ENCODE measurements at places on chromosomes 11 and 22.
A peak's percentile ranks its signal among the peaks of the same experiment; 100 is the strongest.

GRCh38 chr22:48649031-48649430 lies 1178.6 kb downstream of the BRD1 start:
- no peak for DNase-seq

GRCh38 chr22:32411402-32411801 lies 645 bp downstream of the RTCB start:
- DNase-seq = no peak

- DNase-seq = no peak
Observed at GRCh38 chr11:127919206-127920000, 668.0 kb downstream of the ETS1 start.

GRCh38 chr11:126358763-126359160 lies 3.3 kb downstream of the ST3GAL4 start:
- no peak for DNase-seq

DNA sequence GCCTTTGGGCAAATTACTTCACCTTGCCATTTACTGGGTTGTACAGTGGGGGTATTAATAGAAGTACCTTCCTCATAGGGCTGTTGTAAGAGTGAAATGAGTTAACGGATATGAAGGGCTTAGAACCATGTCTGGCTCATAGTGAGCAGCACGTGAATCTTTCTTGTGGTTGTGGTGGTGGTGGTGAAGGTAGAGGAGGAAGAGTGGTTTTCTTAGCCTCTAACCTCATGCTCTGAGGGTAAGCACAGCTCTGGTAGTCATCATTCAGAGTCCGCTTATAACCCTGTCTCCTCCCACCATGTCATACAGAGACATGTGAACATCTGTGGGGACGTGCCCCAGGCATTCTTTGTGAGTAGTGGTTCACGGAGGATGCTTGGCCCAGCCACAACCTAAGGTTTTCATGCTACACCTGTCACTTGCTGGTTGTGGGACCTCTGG lies 43.6 kb downstream of the TEAD1 start:
- no peak for DNase-seq

DNA sequence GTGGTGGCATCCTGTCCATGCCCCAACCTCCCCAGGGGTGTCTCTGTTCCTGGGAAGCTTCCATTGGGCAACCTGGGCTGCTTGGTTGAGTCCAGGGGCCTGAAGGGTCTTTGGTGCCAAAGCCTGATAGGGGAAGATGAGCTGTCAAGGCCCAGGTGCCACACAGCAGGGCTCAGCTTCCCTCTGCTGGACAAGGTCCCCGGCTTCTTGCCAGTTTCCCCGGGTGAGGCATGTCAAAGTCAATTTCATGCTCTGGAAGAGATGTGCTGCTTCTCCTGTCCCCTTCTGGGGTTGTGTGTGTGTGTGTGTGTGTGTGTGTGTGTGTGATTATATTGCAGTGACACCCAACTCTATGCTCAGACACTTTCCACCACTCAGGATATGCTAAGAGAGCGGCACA lies 26.9 kb downstream of the TP53I11 start:
- DNase-seq = no peak

- no peak for DNase-seq
Observed at GRCh38 chr22:48263791-48264351, 1501.4 kb downstream of the TBC1D22A start.

DNA sequence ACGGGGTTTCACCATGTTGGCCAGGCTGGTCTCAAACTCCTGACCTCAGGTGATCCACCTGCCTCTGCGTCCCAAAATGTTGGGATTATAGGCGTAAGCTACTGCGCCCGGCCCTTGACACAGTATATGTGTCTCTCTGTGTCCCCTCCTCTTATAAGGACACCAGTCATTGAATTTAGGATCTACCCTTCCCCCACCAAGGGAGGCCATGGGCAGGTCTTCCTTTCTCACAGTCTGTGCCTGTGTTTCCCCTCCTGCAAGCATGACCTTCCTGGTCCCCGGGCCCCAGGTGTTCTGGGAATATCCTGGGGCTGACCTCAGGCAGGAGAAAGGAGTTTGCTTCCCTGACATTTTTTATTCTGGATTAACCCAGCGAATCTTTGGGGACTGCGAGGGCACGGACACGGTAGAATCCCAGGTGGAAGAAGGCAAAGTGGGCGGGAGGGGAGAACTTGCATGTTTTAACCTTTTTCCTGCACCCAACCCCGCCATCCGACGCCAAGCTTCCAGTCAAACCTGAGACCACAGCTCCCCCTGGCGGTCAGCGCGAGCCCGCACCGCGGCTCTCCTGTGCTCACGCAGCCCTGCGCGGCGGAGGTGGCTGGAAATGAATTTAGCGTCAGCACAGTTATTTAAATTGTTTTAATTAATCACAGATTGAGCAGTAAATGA lies 42.1 kb upstream of the ISX start:
- DNase-seq = peak; percentile 54

- DNase-seq = no peak
Observed at GRCh38 chr22:41341990-41342389, 39.8 kb upstream of the TEF start.

GRCh38 chr11:58640386-58641023 lies 18.0 kb downstream of the CNTF start:
- no peak for DNase-seq

- no peak for DNase-seq
Observed at GRCh38 chr11:106137061-106137460, 59.6 kb downstream of the AASDHPPT start.

- no peak for DNase-seq
Observed at GRCh38 chr11:1571760-1572196, 293 bp downstream of the DUSP8 start.

DNA sequence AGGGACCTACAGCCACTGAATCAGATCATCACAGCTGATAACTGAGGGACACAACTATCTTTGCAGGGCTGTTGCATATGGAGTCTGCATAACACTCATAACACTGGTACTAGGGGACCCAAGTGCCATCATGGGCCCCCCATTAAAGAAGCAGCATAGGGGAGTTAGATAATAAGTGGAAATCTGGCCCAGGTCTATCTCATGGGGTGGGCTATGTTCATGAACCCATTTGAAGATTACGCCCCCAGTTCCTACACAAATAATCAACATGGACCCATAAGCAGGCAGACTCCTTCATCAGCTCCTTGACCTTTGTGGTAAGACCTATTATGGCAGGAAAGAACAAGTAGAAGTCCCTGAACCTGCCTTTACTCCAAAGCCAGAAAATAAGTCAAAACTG lies 48.8 kb downstream of the ASCL2 start:
- DNase-seq = no peak

GRCh38 chr11:72250661-72251464 lies 6.9 kb upstream of the PHOX2A start:
- no peak for DNase-seq

- DNase-seq = no peak
Observed at GRCh38 chr22:38724926-38725571, 19.3 kb downstream of the GTPBP1 start.

DNA sequence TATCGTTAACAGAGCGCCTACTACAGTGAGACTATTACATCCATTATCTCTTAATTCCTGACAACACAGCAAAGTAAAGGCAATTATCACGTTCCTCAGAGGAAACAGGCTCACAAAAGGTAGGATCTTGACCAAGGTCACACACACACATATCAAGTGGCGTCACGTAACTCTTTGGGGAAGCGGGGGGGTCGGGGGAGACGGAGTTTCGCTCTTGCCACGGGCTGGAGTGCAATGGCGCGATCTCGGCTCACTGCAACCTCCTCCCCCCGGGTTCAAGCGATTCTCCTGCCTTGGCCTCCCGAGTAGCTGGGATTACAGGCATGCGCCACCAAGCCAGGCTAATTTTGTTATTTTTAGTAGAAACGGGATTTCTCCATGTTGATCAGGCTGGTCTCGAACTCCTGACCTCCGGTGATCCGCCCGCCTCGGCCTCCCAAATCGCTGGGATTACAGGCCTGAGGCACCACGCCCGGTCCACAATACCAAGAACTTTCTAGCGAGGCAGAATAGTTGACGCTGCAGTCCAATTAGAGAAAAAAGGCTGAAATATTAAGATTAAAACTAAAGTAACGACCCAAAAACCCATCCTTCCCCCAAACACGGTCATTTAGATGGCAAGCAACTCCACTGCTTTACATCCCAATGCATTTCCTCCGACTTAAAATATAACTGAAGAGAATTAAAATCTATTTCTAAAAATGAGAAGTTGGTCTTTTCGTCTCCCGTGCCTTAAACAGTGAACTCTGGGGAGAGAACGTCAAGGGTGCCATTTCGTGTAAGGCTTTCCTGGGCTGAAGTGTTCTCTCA lies 1.2 kb downstream of the DDX17 start:
- DNase-seq = peak; percentile 23

GRCh38 chr11:2776351-2777061 lies 76.7 kb upstream of the KCNQ1OT1 start:
- DNase-seq = no peak

GRCh38 chr22:43643387-43643786 lies 168.7 kb downstream of the EFCAB6 start:
- DNase-seq = no peak

DNA sequence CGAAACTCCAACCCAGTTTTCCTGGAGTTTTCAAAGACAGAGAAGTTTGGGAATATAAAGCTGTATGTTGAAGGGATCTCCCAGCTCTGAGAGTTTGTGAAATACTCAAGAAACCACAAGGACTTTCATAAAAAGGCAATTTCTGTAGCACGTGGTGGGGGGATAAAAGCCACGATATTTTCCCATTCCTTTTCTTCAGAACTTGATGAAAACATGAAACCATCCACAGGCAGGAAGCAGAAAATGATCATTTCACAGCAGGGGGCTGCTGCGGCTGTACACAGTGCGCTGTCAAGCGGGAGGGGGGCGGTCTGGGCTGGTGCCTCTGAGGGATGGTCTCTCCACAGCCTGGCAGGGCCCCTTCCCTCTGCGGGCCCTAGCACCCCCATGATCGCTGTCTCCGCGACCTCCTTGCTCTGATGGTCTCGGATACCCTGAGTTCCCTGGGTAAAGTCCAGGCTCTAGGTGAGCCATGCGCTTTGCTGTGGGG lies 423.2 kb downstream of the MN1 start:
- DNase-seq = peak; percentile 28

DNA sequence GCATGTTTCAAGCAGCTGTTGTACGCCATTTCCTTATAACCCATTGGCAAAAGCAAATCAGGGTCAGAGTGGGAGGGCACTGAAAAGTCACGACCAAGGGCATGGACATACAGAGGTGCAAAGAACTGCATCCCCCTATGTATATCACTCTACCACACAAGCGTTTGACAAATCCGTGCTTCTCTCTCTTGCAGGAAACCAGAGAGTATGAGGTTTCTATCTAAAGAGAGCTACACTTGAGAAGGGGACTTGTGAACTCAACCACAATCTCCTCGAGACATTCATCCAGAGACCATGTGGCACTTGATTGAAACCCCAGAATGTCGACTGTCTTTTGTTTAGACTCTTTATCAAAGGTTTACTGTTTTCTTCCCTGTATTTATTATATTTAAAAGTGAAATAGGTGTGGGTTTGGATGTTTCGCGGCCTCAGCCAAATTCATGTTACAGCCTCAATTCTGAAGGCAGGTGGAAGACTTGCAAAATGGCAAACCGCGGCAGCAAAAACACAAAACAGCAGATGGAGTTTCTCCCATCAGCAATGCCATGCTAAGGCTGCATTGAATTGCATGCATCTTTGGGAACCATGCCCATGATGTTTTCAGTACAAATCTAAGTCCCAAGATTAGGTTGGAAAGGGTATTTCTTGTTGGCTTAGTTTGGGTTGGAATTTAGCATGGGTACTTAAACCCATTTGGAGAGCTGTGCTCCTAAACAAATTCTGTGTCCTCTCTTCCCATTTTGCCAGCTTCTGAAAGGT lies 48.8 kb upstream of the ASPHD2 start:
- DNase-seq = no peak

- no peak for DNase-seq
Observed at GRCh38 chr11:115626414-115626813, 122.2 kb upstream of the CADM1 start.

DNA sequence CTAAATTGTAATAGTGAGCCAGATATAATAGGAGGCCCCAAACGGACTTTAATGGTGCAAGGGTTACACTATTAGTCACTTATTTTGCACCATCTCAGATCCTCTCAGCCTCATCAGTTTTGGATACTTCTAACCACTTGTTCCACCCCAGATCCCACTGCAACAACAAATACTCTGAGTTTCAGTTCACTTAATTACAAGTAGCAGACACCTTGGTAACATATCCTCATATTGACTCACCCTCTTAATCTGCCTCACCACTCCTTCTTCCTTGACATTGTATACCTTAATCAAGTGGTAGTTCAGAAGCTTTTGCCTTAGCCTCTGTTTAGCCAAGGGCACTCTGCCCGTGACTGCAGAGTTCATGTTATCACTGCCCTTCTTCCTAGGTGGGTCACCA lies 256.1 kb upstream of the UBASH3B start:
- DNase-seq = no peak

DNA sequence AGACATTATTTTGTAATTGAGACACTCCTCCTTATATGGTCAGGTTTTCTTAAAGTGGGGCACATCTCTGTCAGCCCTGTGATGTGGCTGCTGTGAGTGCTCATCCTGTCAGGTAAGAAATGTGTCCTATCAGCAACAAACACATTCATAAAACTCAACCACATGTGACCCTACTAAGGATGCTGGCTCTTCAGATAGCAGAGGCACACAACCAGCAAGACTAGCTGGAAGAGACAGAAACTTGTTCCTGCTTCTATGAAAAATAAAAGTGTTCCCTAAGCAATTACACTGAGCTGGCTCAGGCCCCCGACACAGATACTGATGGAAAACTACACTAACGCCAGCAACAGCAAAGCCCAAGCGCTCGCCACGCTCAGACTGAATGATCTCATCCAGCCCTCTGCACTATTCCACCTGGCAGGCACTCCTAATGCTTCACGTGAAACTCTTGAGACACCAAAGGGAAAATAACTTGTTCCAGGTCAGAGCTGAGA lies 49.8 kb upstream of the CYP2D6 start:
- DNase-seq = no peak

DNA sequence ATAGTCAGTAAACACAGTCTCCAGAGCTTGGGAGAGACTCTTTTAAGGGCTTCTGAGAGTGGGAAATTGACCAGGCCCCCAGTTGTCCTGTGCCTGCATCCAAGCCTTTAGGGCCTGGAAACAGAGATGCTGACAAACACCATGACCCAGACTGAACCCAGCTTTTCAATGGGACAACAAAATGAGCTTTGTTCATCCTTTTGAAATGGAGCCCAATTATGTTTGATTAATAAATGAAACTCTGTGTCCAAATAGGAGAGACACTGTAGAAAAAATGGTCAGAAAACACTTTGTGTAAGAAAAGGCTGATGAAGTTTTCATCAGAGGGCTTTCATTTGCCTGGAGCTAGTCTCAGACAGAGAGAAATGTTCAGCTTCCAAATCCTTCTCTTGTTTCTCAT lies 146.0 kb downstream of the RRAS2 start:
- DNase-seq = no peak

DNA sequence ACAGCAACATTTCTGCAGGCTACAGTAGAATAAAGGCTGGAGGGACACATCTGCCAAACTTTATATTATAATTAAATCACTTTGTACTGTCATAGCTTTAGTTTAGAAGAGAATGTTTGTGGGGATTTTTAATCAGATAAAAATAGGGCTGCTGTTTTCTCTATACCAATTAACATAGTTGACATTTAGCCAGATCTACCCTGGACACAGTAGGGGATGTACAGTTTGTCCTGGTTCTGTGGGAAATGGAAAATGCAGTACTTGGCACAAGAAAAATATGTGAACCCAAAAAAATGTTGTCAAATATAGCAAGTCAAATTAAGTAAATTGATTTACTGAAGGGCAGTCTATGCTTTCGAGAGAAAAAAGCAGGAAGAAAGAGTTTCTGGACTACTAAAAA lies 20.8 kb upstream of the PICALM start:
- DNase-seq = no peak

All from NCI-H146 (cell line).